ENCODE measurements at places on chromosomes 5 and 9.

DNA sequence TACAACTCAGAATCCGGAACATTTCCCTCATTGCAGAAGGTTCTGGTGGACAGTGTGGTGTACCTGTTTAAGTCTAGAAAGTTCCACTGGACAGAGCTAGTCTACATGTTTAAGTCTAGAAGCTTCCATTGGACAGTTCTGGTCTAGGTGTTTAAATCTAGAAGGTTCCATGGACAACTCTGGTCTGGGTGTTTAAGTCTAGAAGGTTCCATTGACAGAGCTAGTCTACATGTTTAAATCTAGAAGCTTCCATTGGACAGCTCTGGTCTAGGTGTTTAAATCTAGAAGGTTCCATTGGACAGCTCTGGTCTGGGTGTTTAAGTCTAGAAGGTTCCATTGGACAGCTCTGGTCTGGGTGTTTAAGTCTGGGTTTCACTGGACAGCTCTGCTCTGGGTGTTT, 25.0 kb downstream of the CCDC187 start:
- DNase-seq = no peak

GRCh38 chr9:14246951-14247350, 67.0 kb downstream of the NFIB start:
- DNase-seq = no peak

GRCh38 chr5:135079760-135080159, 45.7 kb upstream of the PITX1 start:
- DNase-seq = no peak

DNA sequence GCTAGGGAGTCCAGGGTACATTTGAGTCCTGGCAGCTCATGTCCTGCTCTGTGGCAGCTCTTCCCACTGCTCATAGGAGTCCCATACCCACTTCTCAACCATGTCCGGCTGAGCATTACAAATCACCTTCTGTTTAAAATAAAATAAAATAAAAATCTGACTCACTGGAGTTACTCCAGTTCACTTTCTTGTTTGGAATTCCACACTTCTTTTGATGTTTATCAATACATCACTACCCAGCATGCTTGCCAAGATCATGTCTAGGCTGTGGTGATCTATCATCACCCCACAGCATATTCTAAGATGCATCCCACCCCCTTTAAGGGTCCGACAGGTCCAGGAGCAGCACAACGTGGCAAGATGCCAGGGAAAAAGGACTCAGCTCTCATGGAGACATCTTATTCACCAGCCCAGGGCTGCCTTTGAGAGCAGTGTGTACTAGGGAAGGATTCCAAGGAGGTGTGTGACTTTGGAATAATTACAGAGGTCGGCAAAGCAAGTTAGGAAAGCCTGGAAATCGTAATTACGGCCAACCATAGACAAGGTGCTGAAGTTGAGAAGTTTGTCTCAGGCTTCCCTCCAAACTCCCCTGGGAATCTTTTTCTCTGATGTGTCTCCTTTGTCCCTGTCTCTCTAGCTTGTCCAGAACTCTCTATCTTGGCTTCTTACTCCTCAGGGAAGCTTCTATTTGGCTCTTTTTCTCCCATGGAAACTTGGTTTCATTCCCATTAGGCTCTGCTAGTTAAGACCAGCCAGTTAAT, 111.4 kb upstream of the SLC1A3 start:
- no peak for DNase-seq

DNA sequence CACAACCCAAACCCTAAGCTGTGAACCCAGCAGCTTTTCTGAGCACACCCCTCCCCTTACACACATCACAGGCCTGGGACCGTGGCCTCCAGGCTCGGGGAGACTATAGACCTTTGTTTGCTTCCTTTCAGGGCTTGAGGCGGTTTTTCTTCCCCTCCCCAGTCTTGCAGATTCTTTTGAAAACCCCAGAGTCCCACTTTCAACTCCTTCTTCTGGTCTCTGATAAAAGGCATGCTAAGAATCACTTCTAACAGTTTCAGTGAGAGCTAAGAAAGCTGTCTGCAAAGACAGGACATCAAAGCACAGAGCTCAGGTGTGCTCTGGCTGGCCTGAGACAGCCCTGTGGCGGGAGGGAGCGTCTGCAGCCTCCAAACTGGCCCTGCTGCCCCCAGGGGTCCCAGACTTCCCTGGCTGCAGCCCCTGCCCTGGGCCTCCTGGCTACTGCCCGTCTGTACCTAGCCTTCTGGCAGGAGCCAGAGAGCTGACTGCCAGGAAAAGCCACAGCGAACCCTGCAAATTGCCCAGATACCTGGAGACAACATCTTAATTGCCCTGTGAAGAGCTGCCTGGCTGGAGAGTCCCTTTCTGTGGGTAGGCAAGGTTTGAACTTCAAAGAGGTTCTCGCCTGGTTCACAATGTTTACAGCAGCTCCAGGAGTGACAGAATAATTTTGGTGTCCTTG, 138.9 kb downstream of the GADD45G start:
- DNase-seq = no peak

GRCh38 chr5:9499498-9499876, 46.4 kb downstream of the SEMA5A start:
- DNase-seq = no peak

DNA sequence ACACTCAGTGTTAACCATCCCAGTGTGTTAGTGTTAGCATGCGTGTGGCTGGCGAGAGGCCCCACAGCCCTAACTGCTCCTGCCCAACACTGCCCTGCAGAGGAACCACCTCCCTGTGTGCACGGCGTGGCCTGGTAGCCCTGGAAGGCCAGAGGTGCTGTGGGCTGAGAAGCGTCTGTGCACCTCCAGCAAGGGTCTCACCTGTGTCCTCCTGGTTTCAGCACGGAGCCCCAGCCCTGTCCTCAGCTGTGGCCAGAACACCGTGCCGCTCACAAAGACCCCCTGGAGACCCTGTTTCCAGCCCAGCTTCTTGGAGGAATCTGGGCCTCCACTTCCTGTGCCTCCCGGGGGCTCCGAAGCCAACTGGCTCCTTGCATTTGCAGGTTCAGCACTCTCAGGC, 56.1 kb upstream of the NRARP start:
- no peak for DNase-seq

DNA sequence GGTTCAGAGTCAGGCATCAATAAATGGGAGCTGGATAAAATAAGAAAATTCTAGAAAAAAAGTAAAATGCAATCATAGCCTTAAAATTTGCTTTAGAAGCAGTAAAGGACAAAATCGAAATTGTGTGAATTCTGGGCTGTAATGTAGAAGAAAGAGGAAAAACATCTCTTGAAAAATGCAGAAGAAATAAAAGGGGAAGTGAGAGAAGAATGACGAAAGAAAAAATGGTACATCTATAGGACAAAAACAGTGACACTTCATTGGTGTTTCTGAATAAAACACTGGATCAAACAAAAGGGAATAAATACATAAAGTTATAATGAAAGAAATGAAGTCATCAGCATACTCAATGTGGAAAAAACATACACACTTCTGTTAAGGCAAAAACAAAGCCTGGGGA, 642.3 kb downstream of the ACTL7B start:
- no peak for DNase-seq

GRCh38 chr5:68269820-68270219, 54.3 kb downstream of the PIK3R1 start:
- DNase-seq = no peak

DNA sequence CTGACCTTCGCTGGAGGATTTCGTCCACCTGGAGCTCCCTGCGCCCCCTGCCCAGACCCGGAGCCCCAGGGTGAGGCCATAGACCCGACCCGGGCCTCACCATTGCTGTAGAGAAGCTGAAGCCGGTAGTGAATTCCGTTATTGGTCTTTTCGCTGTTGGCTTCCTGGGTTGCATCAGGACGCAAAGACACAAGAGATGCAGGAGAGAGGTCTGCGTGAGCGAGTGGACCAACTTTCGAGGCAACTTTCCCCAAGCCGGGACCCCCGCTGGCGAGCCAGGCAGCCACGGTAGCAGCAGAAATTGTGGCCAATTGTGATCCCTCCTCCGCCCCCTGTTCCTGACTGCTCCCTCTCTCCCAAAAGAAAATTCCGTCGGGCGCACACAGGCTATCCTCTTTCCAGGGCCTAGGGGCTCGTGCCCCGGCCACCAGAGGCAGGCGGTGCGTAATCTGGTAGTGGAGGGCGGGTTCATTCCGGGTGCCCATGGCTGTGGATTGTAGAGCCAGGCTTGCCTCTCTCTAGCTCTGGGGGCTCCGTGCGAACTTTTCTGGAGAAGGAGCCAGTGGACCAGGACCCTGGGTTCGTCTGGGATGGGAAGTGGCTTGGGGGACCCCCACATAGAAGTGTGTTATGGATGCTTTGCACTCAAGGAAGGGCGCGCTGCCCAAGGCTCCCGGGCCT, 3.3 kb downstream of the EBF1 start:
- no peak for DNase-seq
